ENCODE measurements at places on chromosomes 2 and 18. TPM values are rescaled to one million over a fixed set of nuclear protein-coding genes. Genes with fewer than 3 reads are reported as not detected.

DNA sequence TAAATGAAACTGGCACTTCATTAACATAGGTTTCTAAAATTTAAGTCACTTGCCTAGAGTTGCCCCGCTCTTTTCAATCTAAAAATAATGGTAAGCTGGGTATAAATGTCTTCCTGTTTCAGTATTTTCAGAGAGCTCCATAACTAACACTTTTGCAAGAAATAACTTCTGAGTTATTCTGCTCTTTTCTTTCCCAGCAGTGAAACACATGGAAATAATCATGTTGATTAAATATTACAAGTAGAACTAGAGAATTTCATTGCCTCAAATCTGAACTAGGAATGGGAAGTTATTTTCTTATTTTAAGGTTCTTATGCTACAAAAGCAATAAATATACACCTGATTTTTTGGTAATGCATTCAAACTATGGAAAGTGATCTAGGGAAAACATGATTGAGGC is 257.4 kb downstream of the IKZF2 start:
- no peak for ATAC-seq

DNA sequence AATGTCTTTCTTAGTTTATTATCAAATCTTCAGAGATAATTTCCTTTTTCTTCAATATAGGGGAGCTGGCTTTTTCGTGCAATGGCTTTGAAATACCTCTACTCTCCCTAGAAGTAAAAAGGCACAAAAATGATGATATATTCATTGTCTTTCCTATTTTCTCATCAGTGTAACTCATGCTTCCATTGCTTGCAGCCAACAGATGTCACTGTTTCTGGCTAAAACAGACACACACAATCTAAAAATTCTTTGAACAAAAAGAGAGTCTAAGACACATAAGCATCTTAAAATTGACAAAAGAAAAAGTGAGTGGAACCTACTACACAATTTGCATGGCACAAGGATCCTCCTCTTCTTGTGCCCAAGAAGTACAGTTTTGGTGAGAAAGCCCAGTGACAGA is 448.7 kb upstream of the VRK2 start:
- ATAC-seq: no peak

GRCh38 chr18:80022613-80023012 is 11.6 kb upstream of the RBFA start:
- ATAC-seq: no peak

CRACDL gene
- total RNA-seq: 5.8 TPM

DNA sequence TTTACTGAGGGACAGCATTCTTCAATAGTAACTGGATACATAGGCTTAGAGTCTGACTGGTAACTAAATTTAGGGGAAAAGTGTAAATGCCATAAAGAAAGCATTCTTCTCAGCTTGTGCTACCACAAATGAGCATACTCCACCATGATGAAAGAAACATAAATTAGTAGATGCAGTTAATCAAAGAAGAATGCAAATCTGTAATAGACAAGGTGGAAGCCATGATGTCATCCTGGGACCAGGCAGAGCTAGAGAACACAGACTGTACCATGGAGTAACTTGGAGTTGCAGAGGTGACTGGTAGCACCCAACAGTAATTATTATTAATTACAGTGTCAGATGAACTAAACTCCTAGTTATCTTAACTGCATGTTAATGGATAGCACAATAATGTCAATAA is 51.7 kb downstream of the RBKS start:
- ATAC-seq: no peak

- ATAC-seq: no peak
These were observed 237.0 kb upstream of the CDH20 start for GRCh38 chr18:61096226-61096625.

DNA sequence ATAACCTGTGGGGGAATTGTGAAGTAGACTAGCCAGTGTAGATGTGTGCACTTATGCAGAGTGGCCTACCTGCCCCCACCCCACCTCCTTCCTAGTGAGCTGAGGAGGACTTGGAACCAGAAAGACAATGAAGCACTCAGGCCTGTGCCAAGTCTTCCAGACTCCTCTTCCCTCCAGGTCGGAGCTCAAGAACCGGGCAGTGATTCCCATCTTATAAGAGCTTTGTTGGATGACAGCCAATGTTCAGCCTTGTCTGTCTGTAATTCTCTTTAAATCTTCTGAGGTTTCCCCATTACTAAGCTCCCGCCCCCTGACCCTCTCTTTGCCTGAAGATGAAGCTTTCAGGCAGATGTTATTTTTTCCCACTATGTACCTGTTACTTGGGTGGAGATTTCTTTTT is 121.0 kb downstream of the SMAD2 start:
- no peak for ATAC-seq

DNA sequence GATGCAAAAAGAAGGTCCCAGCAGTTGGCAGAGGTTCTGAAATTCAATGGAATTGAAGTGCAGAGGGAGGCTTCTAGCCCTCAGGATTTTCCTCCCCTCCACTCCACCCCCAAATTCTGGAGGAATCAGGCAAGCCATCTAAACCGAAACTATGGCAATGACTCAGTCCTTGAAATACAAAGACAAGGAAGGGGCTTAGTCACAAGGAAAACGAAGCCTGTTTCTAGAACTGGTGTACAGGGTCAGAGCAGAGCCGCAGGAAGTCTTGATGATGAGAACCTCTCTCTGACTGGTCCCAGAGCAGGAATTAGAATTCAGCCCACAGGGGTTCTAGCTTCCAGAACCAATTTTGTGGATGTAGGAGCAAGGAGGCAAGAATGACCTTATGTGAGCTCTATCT is 111.7 kb upstream of the SCN1A start:
- ATAC-seq: no peak

GRCh38 chr2:157258520-157259326 is 1.2 kb downstream of the GALNT5 start:
- no peak for ATAC-seq

SIX3 gene
- total RNA-seq: 0.15 TPM

- ATAC-seq: no peak
These were observed 154.8 kb upstream of the PGAP1 start for GRCh38 chr2:197081294-197081693.

DNA sequence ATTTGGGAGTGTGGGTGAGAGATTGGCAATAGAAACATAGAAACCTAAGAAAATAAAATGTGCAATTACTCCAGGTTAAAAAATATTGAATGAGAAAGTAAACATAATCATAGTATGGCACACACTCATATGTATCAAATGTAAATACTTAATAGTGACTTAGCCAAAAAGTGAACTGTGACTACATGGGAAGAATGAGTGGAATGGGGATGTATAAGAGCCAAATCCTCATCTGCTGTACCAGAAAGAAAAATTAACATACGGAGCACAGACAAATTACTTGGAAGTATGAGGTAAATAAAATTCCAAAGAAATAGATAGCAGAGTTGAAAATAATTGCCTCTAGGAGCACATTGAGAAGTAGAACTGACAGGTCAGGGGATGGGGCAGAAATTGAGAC is 4.0 kb downstream of the FLACC1 start:
- no peak for ATAC-seq

DNA sequence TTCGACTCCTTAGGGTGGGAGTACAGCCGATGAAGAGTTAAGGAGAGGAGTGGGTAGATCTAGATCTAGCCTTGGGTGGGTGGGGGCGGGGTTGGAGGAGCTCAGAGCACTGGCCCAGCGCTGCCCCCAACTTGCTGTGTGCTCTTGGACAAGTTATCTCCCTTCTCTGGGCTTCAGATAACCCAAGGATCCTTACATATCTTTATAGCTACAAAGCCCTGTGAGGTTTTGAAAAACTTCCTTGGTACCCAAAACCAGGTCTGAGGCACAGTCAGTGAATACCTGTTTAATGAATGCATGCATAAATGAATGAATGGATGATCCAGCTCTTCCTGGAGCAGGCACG is 1.3 kb upstream of the ODC1 start:
- no peak for ATAC-seq

- ATAC-seq: no peak
These were observed 23.7 kb upstream of the CXCR4 start for GRCh38 chr2:136141510-136142149.

DNA sequence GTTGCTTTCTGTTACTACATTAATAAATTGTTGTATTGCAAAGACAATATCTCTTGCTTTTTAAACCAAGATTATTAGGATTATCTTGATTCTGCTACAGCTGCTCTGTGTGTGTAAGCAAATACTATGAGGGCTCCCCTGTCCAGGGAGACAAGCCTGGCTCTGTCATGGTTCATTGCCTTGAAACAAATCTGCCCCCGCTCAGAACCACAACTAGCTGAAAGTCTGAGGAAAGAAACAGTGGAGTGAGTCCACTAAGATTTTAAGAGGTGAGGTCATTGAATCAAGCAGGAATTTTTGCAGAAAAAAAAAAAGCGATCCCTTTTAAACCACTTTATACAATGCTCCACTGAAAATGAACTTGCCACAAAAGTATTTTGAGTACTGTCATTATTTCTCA is 30.8 kb upstream of the LRRTM4 start:
- ATAC-seq: no peak

DNA sequence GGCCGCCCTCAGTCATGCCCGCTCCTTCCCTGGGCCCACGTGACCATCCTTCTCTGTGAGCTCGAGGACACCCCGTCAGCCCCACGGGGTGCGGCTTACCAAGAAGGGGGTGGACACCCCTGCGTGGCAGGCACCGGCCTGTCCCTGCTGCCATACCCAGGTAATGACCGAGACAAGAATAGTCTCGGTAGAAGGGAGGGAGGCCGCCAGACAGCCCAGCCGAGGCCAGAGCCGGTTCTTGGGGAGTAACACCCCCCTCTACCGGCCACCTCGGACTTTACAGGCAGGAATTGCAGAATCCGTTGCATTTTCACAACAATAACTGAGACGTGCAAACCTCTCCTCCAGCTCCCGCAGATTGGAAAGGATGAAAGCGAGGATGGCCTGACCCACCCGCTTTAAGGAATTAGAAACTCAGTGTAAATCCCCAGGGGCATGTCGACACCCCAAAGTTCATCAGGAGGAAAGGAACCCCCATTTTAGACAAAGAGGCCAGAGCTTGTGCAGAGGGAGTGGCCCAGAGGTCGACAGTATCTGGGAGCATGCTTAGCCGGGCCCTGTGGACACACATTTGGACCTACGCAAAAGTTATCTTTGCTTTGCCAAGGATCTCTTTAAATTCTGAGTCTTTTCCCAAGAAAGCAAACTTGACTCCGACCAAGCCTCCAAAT is 60.1 kb upstream of the GLI2 start:
- ATAC-seq: no peak

DNA sequence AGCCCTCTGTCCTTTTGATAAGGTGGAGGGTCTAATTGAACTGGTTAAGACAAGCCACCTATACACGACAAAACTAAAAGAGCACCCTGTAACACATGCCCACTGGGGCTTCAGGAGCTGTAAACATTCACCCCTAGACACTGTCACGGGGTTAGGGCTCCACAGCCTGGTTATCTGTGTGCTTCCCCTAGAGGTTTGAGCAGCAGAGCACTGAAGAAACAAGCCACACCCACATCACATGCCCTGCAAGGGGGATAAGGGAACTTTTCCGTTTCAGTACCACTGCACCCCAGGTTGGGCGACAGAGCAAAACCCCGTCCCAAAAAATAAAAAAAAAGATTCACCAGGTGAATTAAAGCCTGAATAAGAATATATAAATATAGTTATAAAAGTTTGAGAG is 913.7 kb upstream of the ACVR2A start:
- no peak for ATAC-seq

- ATAC-seq: no peak
These were observed 149.1 kb downstream of the UBE2E3 start for GRCh38 chr2:181129364-181130056.

SNORC gene
- not detected for total RNA-seq
